ENCODE measurements at places on chromosomes 2 and 18. TPM values are rescaled to one million over a fixed set of nuclear protein-coding genes. Genes with fewer than 3 reads are reported as not detected.

DNA sequence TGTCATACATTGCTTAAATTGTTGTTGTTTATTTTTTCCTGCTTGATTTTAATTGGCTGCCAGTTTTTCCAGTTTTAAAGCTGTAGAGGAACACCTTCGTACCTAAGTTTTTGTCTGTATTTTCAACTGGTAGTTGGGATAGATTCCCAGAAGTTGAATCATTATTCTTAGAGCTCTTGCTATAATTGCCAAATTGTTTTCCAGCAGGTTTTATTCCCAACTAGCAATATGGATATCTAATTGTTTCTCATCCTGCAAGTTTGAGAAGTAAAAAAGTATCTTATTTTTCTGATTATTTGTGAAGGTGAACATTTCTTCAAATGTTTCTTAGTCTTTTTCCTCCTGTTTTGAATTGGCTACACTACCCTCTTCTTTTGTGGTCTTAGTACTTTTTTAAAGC is 6.7 kb downstream of the SMARCAL1 start:
- H3K36me3 ChIP-seq, result peaks cover 67% of the 10 kb centered on the region
- no peak overlapping the region for H3K4me3 ChIP-seq
- H3K27ac ChIP-seq, result no peak overlapping the region
- no peaks in the 10 kb centered on the region for H3K27me3 ChIP-seq
- DNase-seq, result no peak

DNA sequence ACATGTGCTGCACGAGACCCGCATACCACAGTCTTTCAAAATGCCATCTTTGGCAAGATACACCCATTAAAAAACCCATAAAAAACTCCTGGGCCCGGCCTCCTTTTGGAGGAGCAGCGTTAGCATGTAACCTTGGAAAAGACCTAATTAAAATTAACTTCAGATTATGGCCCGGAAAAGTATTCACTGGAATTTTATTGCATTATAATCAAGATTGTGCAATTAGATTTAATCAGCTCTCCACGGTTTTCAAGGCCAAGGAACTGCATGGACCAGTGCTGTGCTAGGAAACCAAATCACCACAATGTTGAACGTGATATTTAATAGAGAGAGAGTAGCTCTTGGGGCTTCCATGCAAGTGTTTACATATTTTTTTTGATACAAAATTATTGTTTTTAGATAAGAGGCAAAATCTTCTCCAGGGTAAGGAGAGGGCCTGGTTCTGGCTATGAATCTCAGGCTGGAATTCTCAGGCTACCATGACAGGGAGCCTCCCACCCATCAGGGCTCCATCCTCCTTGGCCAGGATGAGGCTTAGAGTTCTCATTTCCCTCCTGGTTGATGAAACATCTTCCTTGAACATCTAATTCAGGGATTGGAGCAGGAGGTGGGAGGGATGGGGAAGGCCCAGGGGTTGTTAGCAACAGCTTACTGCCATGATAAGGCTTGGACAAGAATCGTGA is 82.0 kb upstream of the TTC39C start:
- H3K4me3 ChIP-seq, result no peak overlapping the region
- H3K27ac ChIP-seq, result no peak overlapping the region
- no peaks in the 10 kb centered on the region for H3K27me3 ChIP-seq
- DNase-seq, result no peak

- H3K4me1 ChIP-seq, result no peaks in the 10 kb centered on the region
- no peaks in the 10 kb centered on the region for H3K27me3 ChIP-seq
- no peak overlapping the region for H3K4me3 ChIP-seq
- H3K36me3 ChIP-seq, result no peaks in the 10 kb centered on the region
- H3K27ac ChIP-seq, result no peak overlapping the region
- no peak for DNase-seq
Measured at GRCh38 chr2:206378835-206379234, 64.5 kb upstream of the ADAM23 start.

GRCh38 chr2:46923041-46923528 is 7.5 kb upstream of the MCFD2 start:
- H3K36me3 ChIP-seq, result no peaks in the 10 kb centered on the region
- DNase-seq, result no peak
- H3K27ac ChIP-seq, result no peak overlapping the region
- H3K4me1 ChIP-seq, result peaks cover 14% of the 10 kb centered on the region

GRCh38 chr2:191187105-191187829 is 36.5 kb upstream of the STAT4 start:
- peaks cover 7% of the 10 kb centered on the region for H3K4me1 ChIP-seq
- no peaks in the 10 kb centered on the region for H3K27me3 ChIP-seq
- no peak overlapping the region for H3K4me3 ChIP-seq
- no peaks in the 10 kb centered on the region for H3K36me3 ChIP-seq

DNA sequence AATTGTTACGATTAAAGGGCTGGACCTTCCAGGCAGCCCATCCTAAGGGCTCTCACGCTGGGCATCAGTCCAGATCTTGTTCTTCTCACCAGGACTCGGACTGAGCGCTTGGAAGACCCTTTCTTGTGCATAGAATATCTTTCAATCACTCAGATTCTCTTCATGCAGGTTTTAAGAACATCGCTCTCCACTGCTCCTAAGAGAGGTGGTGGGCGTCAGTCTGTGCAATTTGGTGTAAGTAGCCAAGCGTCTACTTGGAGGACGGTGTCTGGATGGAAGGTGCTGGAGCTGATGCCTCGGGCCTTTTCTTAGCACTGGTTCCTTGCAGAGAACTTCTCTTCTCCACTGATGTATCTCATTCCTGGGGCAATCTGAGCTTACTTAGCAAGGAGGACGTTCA is 68.7 kb downstream of the ASB1 start:
- H3K4me1 ChIP-seq, result peaks cover 27% of the 10 kb centered on the region
- H3K36me3 ChIP-seq, result no peaks in the 10 kb centered on the region
- H3K27me3 ChIP-seq, result peaks cover 19% of the 10 kb centered on the region
- DNase-seq, result no peak
- H3K4me3 ChIP-seq, result no peak overlapping the region

DNA sequence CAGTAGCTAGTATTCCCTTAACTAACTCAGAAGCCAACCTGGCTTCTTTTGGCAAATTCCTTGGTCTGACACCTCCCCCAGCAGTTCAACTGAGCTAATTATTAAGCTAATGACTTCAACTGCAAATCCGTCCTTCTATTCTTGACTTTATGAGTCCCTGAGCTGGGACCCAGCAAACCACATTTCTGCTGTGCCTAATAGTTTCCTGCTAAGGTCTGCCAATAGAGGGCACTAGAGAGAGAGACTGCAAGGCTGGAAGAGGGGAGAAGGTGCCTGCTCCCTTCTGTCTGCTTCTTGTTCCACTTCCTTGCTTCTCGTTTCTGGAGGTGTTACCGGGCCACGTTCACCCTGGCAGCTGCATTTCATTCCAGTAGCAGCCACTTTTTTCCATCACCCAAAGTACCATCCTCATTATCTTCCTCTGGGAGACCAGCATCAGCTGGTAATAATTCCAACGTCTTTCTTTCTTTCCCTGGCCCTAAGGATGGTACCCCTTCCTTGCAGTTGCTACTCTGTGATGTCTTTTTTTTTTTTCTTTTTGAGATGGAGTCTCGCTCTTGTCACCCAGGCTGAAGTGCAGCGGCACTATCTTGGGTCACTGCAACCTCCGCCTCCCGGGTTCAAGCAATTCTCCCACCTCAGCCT is 352.0 kb downstream of the TNS1 start:
- no peaks in the 10 kb centered on the region for H3K36me3 ChIP-seq
- DNase-seq, result no peak
- H3K27ac ChIP-seq, result no peak overlapping the region
- H3K4me1 ChIP-seq, result no peaks in the 10 kb centered on the region
- no peaks in the 10 kb centered on the region for H3K27me3 ChIP-seq

DNA sequence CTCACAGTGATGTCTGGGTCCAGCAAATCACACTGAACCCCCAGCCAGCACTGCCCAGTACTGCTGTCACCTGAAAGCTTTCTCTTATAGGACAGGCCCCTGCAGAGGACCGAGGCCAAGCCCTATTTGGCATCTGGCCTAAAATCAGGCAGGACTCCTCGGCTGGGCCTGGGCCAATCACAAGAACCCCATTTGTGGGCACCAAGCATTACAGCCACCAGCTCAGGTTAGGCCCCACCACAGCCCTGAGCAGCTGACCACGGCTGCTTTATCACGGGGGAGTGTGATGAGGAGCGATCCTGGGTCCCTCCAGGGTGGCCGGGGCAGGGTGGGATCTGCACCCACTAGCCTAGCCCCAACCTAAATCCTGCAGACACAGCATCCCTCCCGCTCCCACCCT is 8.2 kb downstream of the BIN1 start:
- H3K4me1 ChIP-seq, result peaks cover 2% of the 10 kb centered on the region
- H3K36me3 ChIP-seq, result no peaks in the 10 kb centered on the region
- peaks cover 17% of the 10 kb centered on the region for H3K27me3 ChIP-seq
- DNase-seq, result no peak
- H3K27ac ChIP-seq, result no peak overlapping the region

DNA sequence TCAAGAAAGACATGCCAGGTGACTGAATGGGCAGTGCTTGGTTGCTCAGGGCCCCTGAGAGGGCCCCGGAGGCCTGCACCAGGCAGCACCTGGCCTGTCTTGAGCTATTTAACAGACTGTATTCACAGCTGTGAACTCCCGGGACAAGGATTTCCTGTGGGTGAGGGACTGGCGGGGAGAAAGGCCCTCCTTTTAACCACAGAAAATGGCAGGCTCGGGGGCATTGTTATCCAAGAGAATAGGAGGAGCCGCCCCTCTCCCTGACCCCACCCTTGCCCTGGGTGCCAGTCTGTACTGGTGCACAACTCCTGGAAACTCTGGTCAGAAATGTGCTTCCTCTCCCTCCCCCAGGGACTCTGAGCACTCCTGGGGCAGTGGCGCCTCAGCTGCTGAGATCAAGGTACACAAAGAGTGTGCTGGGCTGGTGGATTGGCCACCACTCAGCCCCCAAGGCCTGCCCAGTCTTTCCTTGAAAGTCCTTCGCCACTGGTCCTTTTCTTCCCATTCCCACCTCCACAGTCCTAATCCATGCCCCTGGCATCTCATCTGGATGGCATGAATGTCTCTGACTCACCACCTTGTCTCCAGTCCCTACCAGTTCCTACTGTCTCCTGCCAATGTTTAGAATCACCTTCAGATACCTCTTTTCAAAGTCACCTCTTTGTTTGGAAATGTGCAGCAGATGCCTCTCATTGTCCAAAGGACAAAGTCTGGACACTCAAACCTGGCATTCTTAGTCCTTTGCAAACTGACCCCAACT is 19.6 kb upstream of the EPAS1 start:
- no peak overlapping the region for H3K27ac ChIP-seq
- DNase-seq, result no peak
- no peak overlapping the region for H3K4me3 ChIP-seq
- H3K4me1 ChIP-seq, result peaks cover 5% of the 10 kb centered on the region
- no peaks in the 10 kb centered on the region for H3K36me3 ChIP-seq

Gene CCDC150
- 1.9 TPM for total RNA-seq

Gene PPP1R1C
- not detected for total RNA-seq

Gene SLC9A2
- total RNA-seq, result not detected
